Hindlimb muscle (tissue), 1 donor: ENCODE measurements at places on chromosomes 5 and 9. TPM values are rescaled to one million over a fixed set of nuclear protein-coding genes. Genes with fewer than 3 reads are reported as not detected.

Gene PCDHGA3
- 1.0 TPM for polyA plus RNA-seq

Gene GPR150
- 0.22 TPM for polyA plus RNA-seq

Gene TAL2
- 18.6 TPM for polyA plus RNA-seq

Gene ZFP62
- polyA plus RNA-seq = 23.3 TPM

Gene FLT4
- 9.2 TPM for polyA plus RNA-seq

Gene PRR16
- polyA plus RNA-seq = 28.0 TPM

Gene PCDHB10
- polyA plus RNA-seq = 5.3 TPM

Gene FAM200C
- 12.2 TPM for polyA plus RNA-seq

Gene OGN
- polyA plus RNA-seq = 301 TPM

Gene BDP1
- polyA plus RNA-seq = 22.0 TPM

Gene FOXD4L3
- polyA plus RNA-seq = not detected
